ENCODE measurements at places on chromosomes 1 and 21. TPM values are rescaled to one million over a fixed set of nuclear protein-coding genes. Genes with fewer than 3 reads are reported as not detected.
A peak's percentile ranks its signal among the peaks of the same experiment; 100 is the strongest.

GRCh38 chr1:202632241-202632640, 78.0 kb downstream of the SYT2 start:
- H3K27ac ChIP-seq = no peak overlapping the region
- H3K36me3 ChIP-seq = no peaks in the 10 kb centered on the region
- peaks cover 67% of the 10 kb centered on the region for H3K27me3 ChIP-seq
- H3K4me1 ChIP-seq = peaks cover 28% of the 10 kb centered on the region
- no peak for DNase-seq
- H3K4me3 ChIP-seq = no peak overlapping the region

Gene PADI4
- 0.17 TPM for total RNA-seq

DNA sequence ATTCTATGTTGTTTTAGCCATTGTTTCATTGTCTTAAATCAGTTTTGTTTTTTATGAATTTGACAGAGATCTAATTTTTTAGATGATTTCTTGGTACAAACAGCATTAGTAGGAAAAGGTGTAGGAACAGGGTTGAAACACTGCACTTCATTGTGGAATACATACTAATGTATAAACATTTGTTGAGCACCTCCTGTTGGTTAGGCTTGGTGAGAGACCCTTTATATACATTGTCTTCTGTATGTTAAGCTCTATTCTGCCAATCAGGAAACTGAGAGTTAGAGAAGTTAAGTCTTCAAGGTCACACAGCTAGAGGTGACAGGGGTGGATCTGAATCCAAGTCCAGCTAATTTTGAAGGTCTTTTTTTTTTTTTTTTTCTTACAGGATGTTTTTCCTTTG, 192.7 kb downstream of the VPS13D start:
- H3K4me3 ChIP-seq = no peak overlapping the region
- DNase-seq = no peak
- H3K4me1 ChIP-seq = peaks cover 16% of the 10 kb centered on the region
- peaks cover 48% of the 10 kb centered on the region for H3K36me3 ChIP-seq

Gene TTC39A
- total RNA-seq = not detected

Gene PROK1
- total RNA-seq = not detected

DNA sequence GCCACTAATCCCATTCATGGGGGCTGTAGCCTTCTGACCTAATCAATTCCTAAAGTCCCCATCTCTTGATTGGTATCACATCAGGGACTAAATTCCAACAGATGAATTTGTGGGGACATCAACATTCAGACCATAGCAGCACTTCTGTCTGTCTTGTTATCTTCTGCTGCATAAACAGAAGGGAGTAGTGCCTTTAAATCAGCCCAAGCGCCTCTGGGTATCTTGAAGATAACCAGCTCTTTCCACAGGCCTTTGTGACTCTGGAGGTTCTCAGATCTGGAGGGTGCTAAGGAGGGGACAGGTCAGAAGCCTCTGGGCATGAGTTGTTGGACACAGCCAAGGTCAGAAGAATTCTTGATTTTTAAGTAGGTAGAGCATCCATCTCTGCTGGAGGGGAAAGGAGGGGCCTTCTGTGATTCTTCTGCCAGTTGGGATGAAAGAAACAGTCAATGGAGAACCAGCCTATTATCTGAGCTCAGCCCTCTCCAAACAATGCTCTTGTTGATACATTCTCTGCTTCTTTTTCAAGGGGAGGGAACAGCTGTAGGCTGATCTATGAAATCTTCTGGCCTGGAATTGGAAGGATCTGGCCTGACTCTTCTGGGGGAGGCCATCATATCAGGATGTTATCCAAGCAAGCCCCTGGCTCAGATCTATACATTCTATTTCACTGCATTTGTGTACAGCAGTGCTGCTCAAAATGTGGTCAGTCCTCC, 31.3 kb upstream of the LRIG2 start:
- no peaks in the 10 kb centered on the region for H3K36me3 ChIP-seq
- H3K27ac ChIP-seq = no peak overlapping the region
- H3K4me1 ChIP-seq = peaks cover 27% of the 10 kb centered on the region

DNA sequence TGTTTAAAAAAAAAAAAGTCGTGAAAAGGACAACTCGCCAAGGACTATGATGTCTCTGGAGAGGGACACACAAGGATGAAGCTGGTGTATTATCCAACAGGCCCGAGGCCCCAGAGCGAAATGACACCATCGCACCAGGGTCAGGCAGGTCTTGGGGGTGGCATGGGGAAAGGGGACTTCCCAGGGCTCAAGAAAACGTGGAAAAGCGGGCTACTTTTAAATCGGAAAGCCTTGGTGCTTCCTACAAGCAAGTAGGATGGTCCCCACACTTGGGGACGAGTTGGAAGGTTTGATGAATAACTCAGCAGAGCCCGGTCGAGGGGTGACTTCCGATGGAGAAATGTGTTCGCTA, 505 bp upstream of the GNPAT start:
- peak overlapping the region; percentile 91 for H3K27ac ChIP-seq
- peaks cover 48% of the 10 kb centered on the region for H3K4me1 ChIP-seq

Gene TMIGD3
- total RNA-seq = not detected

Gene ZNF593OS
- total RNA-seq = not detected

GRCh38 chr1:208933984-208934525, 649.5 kb upstream of the CAMK1G start:
- no peak overlapping the region for H3K4me3 ChIP-seq
- no peak for DNase-seq
- no peak overlapping the region for H3K27ac ChIP-seq
- H3K36me3 ChIP-seq = no peaks in the 10 kb centered on the region
- H3K27me3 ChIP-seq = peaks cover 2% of the 10 kb centered on the region
- H3K4me1 ChIP-seq = no peaks in the 10 kb centered on the region

- no peak overlapping the region for H3K4me3 ChIP-seq
- H3K4me1 ChIP-seq = no peaks in the 10 kb centered on the region
- H3K27ac ChIP-seq = no peak overlapping the region
- no peak for DNase-seq
- no peaks in the 10 kb centered on the region for H3K36me3 ChIP-seq
- H3K27me3 ChIP-seq = peaks cover 1% of the 10 kb centered on the region
These were observed 61.4 kb upstream of the TNFSF18 start for GRCh38 chr1:173112129-173112528.

DNA sequence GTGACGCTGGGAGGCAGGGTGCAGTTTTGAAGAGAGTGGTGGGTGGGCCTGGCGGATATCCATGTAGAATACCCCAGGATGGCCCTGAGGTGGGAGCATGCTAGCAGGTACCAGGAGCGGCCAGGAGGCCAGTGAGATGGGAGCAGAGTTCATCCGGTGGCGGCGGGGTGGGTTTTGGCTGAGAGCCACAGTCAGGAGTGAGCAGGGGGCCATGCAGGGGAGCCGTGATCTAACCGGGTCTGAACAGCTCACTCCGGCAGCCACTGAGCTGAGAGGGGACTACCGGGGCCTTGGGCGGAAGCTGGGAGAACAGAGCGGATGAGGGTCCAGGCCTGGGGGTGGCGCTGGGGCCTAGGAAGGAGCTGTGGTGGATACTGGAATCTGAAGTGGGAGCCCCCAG, 47.6 kb upstream of the LRP8 start:
- no peaks in the 10 kb centered on the region for H3K36me3 ChIP-seq
- peaks cover 2% of the 10 kb centered on the region for H3K27me3 ChIP-seq
- no peaks in the 10 kb centered on the region for H3K4me1 ChIP-seq
- H3K4me3 ChIP-seq = no peak overlapping the region
- no peak overlapping the region for H3K27ac ChIP-seq
- DNase-seq = no peak

Gene LRRC71
- total RNA-seq = not detected

DNA sequence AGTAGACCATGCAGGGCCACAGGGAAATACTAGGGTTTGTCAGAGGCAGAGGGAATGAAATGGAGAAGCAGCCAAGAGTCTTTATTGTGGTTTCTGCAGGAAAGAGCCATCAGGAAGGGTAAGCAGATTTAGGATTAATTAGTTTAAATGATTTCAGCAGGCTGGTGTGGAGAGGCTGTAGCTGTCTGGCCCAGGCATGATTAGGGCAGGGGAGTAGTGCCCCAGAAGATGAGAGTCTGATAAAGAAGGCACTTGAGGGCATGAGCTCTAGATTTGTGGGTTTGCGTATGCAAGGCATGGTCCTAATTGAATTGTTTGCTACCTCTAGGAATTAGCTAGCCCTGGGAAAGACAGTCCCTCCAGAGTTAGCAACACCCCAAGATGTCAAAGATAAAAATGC, 484.6 kb upstream of the PLXNA2 start:
- no peak overlapping the region for H3K27ac ChIP-seq
- H3K4me3 ChIP-seq = no peak overlapping the region
- H3K4me1 ChIP-seq = peaks cover 7% of the 10 kb centered on the region
- peaks cover 10% of the 10 kb centered on the region for H3K27me3 ChIP-seq

GRCh38 chr1:115134850-115135480, 45.7 kb upstream of the TSPAN2 start:
- H3K4me1 ChIP-seq = no peaks in the 10 kb centered on the region
- H3K36me3 ChIP-seq = no peaks in the 10 kb centered on the region
- peaks cover 2% of the 10 kb centered on the region for H3K27me3 ChIP-seq

DNA sequence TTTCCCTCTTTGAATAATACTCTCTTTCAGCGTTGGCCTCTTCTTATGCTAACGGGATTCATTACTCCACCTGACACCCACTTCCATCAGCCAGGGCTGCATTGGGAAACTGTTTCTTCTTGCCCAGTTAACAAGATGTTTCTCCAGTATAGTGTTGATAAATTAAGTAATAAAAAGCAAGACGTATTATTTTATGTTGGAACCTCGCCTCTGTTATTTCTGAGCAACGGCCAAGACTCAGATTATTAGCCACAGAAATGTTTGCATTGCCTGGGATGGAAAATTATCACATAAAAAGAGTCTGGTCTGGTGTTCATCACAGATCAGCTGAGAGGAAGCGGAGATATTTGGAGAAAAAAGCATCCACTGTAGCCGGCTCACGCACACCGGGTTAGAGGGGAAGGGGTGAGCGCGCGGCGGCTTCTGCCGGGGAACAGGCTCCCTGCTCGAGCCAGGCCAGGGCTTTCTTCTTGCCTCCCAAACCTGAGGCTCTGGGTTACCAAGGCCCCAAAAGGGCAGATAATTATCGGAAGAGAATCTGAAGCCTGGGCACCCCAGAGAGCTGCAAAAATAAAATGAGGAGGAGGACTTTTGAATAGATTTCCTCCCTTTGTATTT, 189.5 kb downstream of the PRDM16 start:
- H3K27me3 ChIP-seq = no peaks in the 10 kb centered on the region
- no peak overlapping the region for H3K4me3 ChIP-seq
- H3K36me3 ChIP-seq = no peaks in the 10 kb centered on the region
- no peak overlapping the region for H3K27ac ChIP-seq
- H3K4me1 ChIP-seq = no peaks in the 10 kb centered on the region
- DNase-seq = no peak

DNA sequence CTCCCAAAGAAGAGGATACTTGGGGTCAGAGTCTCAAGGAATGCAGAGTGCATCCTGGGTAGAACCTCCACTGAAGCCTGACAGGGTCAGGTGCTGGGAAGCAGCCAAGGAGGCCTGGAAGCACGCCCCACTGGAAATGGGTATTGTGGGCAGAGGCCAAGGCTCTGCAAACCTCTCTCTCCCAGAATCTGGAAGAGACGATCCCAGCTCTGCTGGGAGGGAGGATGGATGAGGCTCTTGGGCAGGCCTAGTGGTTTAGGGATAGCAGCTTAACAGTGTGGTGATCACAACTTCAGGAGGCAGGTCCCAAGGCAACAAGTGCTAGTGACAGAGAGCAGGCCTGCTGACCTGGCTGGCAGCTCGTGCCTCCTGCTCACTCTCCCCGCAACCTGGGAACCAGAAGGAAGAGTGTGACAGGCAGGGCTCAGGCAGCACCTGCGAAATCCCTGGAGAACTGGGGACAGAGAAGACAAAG, 641.0 kb downstream of the PLPP3 start:
- no peaks in the 10 kb centered on the region for H3K36me3 ChIP-seq
- H3K4me1 ChIP-seq = no peaks in the 10 kb centered on the region
- DNase-seq = no peak
- H3K27ac ChIP-seq = no peak overlapping the region
- H3K4me3 ChIP-seq = no peak overlapping the region

DNA sequence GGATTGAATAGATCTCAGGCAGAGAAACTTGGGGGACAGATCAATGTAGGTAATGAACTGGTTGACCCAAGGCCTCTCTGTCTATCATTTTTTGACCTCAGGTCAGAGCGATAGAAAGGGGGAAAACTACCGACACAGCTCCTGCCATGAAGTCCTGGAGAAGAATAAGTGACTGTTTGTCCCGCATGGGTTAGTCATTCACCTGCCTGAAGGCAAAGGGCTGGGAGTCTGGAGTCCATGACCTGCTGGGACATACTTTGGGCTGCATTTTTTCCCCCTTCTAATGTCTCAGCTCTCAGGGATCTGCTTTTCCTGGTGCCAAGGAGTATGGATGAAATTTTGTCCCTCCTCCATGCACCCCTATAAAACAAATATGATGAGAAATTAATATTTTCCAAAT, 1.6 kb upstream of the ROR1 start:
- peaks cover 61% of the 10 kb centered on the region for H3K27me3 ChIP-seq
- peaks cover 15% of the 10 kb centered on the region for H3K4me1 ChIP-seq
- H3K36me3 ChIP-seq = no peaks in the 10 kb centered on the region
- no peak overlapping the region for H3K4me3 ChIP-seq
- no peak for DNase-seq

Gene KRTAP12-2
- total RNA-seq = not detected

Gene WARS2
- total RNA-seq = 10.3 TPM
